Tibial nerve (tissue), 4 donors: ENCODE measurements at places on chromosomes 16 and 17. TPM values are rescaled to one million over a fixed set of nuclear protein-coding genes. Genes with fewer than 3 reads are reported as not detected.

The USP43 gene
- 0.22 TPM for total RNA-seq

The CMTM1 gene
- total RNA-seq = 2.1 TPM

The HOXB6 gene
- total RNA-seq = 0.66 TPM

The UBTF gene
- 70.7 TPM for total RNA-seq

The FGF11 gene
- total RNA-seq = 3.3 TPM

The KRTAP9-3 gene
- not detected for total RNA-seq

The ATF7IP2 gene
- total RNA-seq = 4.8 TPM

DNA sequence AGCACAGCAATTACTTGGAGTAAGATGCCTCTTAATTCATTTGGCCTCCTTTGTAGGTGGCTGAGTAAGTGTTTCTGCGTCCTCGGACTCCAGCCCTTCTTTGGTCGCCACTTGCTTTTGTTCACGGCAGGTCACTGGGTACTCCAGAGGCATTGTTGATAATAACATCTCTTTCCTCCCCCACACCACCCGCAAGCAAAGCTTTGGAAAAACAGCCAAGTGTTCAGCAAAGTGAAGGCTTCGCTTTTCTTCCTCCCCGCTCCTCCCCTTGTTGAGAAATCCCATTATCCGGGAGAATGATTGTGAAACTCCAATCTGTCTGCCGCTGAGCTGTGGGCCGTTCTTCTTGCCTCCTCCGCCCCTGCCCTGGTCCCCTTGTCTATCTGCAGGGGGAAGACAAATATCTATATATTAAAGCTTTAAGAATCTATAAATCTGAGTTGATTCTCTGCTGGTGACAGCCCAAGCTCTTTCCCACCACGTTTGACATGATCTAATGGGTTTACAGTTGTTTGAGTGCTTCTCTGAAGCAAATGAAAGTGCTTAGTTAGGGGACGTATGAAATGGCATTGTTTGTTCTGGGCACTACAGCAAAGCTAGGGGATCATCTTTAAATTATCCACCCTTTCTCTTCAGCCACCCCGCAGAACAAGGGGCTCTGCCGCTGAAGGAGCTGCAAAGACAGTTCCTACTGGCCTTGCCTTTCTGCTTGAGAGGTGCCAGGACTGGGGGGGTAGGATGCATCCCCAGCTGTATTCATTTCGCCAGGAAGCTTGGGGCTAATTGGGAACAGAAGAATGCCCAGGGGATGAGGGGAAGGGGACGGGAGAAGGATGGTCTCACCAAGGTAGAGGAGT, 167.1 kb downstream of the CCDC182 start:
- H3K27me3 ChIP-seq = no peaks in the 10 kb centered on the region
- H3K4me3 ChIP-seq = peak overlapping the region; percentile 4
- no peaks in the 10 kb centered on the region for H3K36me3 ChIP-seq
- peaks cover 32% of the 10 kb centered on the region for H3K4me1 ChIP-seq
- peak; percentile 25 for DNase-seq

GRCh38 chr17:1779571-1780131, 17.8 kb downstream of the SERPINF1 start:
- peaks cover 36% of the 10 kb centered on the region for H3K4me1 ChIP-seq
- H3K4me3 ChIP-seq = no peak overlapping the region
- H3K36me3 ChIP-seq = peaks cover 4% of the 10 kb centered on the region
- DNase-seq = peak; percentile 90
- no peaks in the 10 kb centered on the region for H3K27me3 ChIP-seq

DNA sequence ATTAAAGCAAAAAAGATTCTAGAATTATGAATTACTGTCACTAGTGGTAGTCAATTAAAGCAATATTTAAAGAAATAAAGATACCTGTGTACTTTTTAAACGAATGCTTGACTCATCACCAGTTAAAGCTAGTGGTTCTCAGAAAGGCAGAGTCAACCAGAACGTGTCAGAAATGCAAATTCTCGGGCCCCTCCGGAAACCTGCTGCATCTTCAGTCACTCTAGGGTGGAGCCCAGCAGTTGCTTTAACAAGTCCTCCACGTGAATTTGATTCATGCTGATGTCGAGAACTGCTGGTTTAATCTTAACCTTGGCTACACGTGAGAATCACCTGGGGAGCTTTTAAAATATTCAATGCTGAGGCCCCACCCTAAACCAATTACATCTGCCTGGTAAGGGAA, 169.8 kb upstream of the SDK2 start:
- no peak for DNase-seq
- H3K27me3 ChIP-seq = no peaks in the 10 kb centered on the region
- H3K4me3 ChIP-seq = no peak overlapping the region

DNA sequence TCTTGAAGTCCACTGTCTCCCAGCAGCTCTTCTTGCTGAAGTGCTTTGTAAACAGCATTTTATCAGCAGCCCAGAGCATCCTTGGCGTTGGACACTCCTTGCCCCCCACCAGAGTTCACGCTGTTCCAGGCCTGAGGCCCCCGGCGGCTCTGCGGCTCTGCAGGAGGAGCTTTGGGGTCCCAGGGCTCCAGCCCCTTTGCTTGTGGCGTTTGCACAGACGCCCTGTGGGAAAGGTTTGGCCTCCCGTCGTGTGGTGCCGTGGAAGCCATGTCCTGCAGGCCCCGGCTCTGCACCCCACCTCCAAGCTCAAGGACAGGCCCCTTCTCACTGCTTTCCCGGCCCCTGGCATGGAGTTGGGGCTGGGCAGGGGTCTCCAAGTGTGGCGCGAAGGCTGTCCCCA, 14.1 kb downstream of the METRNL start:
- no peak for DNase-seq
- peak overlapping the region; percentile 78 for H3K27ac ChIP-seq
- no peaks in the 10 kb centered on the region for H3K4me1 ChIP-seq
- peaks cover 2% of the 10 kb centered on the region for H3K36me3 ChIP-seq
- H3K27me3 ChIP-seq = no peaks in the 10 kb centered on the region

DNA sequence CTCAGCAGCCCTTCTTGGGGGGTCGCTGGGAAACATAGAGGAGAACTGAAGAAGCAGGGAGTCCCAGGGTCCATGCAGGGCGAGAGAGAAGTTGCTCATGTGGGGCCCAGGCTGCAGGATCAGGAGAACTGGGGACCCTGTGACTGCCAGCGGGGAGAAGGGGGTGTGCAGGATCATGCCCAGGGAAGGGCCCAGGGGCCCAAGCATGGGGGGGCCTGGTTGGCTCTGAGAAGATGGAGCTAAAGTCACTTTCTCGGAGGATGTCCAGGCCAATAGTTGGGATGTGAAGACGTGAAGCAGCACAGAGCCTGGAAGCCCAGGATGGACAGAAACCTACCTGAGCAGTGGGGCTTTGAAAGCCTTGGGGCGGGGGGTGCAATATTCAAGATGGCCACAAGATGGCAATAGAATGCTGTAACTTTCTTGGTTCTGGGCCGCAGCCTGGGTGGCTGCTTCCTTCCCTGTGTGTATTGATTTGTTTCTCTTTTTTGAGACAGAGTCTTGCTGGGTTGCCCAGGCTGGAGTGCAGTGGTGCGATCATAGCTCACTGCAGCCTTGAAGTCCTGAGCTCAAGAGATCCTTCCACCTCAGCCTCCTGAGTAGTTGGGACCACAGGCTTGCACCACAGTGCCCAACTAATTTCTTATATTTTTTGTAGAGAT, 3.4 kb downstream of the STH start:
- H3K27ac ChIP-seq = no peak overlapping the region
- peak; percentile 56 for DNase-seq
- no peak overlapping the region for H3K4me3 ChIP-seq
- no peaks in the 10 kb centered on the region for H3K27me3 ChIP-seq
- H3K4me1 ChIP-seq = no peaks in the 10 kb centered on the region

DNA sequence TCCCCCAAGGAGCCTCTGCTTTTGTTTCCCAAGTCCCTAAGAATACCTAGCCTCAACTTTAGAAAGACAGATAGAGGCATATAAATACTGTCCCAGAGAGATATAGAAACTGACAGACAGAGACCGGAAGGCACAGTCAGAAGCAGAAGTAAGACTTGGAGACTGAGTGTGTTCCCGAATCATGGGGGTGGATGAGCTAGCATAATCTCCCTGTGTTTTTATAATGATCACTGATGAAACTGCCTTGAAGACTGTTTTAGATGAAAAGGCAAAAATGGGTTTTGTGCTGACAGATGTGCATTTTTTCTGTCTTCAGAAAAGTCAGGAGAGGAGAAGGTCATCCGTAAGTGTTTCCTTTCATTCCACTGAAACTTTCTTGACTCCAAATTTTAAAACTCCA, 8.3 kb upstream of the PSMD3 start:
- no peaks in the 10 kb centered on the region for H3K27me3 ChIP-seq
- H3K4me3 ChIP-seq = no peak overlapping the region
- peak overlapping the region; percentile 64 for H3K27ac ChIP-seq
- no peak for DNase-seq
- no peaks in the 10 kb centered on the region for H3K4me1 ChIP-seq

DNA sequence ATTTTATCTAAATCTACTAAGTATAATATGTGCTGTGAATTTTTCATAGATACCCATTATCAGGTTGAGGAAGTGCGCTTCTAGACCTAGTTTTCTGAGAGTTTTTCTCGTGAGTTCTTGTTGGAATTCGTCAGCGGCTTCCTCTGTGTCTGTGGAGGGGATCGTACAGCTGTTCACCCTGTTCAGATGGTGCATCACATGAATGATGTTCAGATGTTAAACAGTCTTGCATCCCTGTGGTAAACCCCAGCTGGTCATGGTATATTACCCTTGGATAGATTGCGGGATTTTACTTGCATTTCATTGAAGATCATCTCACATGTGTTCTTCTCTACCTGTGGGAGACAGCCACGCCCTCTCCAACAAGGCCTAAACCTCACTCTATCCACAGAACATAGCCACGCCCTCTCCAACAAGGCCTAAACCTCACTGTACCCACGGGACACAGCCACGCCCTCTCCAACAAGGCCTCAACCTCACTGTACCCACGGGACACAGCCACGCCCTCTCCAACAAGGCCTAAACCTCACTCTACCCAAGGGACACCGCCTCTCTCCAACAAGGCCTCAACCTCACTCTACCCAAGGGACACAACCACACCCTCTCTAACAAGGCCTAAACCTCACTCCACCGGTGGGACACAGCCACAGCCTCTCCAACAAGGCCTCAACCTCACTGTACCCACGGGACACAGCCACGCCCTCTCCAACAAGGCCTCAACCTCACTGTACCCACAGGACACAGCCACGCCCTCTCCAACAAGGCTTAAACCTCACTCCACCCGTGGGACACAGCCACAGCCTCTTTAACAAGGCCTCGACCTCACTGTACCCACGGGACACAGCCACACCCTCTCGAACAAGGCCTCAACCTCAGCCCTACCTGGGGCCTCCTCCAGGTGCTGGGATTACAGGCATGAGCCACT, 180.2 kb upstream of the CHMP6 start:
- H3K36me3 ChIP-seq = no peaks in the 10 kb centered on the region
- no peak for DNase-seq
- no peaks in the 10 kb centered on the region for H3K27me3 ChIP-seq

DNA sequence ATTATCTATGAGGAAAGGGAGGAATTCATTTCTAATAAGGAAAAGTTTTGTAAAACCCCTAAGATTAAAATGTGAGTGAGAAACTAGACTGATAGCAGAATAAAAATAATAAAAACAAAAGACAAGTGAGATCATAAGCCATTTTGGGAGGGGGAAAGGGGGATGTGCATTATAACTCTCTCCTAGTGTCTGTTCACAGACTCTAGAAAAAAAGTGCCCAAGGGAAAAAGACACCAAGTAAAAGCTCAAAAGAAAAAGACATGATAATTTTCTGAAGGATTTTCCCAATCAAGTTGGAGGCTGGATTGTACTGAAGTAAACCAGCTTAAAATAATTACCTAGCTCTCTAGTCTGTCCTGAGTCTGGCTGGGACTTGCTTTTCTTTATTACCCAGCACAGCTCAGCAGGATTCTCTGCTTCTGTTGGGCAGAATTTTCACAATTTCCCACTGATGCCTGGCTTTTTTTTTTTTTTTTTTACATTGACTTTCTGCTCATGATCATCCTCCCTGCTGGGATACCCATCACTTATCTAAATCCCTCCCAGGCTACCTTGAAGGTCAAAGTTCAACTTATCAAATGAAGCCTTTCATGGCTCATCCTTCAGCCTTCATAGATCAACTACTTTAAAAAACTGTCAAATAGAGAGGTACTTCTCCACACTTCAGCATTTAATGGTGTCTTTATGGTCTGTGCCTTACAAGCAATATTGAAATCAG, 124.2 kb upstream of the KCNJ16 start:
- H3K27ac ChIP-seq = no peak overlapping the region
- H3K27me3 ChIP-seq = no peaks in the 10 kb centered on the region
- no peaks in the 10 kb centered on the region for H3K4me1 ChIP-seq
- no peak for DNase-seq
- H3K4me3 ChIP-seq = no peak overlapping the region
